Fibroblast of skin of abdomen (primary cell): ENCODE measurements at places on chromosomes 2 and 18.

- no peak for DNase-seq
Measured at GRCh38 chr2:169818241-169818640, 6.5 kb downstream of the METTL5 start.

- DNase-seq: no peak
Measured at GRCh38 chr2:239731998-239732665, 293.0 kb downstream of the NDUFA10 start.

- peak; percentile 90 for DNase-seq
Measured at GRCh38 chr18:10353791-10354190, 100.6 kb upstream of the APCDD1 start.

DNA sequence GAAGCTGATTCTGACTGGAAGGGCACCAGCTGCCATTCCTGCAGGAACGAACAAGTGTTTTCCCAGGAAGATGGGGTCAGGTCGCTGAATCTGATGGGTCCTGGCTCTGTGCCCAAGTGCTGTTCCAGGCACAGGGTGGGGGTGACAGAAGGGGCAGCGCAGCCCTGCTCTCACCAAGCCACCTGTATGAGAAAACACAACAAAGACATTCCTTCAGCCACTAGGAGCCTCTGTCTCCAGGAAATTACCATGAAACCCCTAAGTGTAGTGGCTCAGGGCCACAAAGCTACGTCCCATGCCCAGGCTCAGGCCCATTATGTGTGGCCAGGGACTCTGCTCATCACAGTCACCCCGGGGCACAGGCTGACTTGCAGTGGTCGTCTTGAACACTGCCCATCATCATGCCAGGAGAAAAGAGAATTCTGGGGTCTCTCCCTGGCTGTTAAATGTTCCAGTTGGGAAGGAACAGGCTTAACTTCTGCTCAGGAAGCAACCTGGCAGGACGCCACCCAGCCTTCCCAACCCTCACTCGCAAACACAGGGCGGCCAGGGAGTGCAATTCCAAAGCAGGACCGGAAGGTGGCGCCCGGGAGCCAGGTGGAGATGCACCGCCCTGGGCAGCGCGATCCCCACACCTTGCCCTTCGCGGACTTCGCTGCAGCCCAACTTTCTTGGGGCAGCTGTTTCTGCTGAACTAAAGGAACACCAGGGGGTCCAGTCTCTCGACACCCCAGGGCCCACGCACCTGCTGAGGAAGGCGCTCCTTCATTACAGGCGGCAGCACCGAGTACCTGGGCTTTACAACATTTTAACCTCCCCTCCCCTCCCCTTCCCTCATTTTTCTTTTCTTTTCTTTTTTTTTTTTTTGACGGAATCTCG, 11.0 kb upstream of the SFTPB start:
- peak; percentile 70 for DNase-seq

DNA sequence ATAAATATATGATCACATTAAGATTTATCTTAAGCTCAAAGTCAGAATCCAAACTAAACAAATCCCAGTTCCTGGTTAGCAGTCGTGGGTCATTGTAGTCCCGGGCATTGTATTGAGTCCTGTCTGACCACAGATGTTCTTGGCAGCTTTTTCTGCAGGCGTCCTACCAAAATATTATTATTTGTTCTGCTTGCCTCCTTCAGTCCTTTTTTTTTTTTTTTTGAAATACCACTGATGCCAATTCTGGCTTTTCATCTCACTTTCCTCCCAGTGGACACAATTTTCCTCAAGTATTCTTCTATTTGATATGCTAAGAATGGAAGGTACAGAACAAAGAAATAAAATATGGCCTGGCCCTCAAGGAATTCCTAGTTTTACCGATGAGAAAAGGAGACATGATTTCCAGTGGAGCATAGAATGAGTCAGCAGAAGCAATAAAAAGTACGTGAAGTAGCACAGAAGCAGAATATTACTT, 151.6 kb downstream of the CSRNP3 start:
- DNase-seq: no peak

- no peak for DNase-seq
Measured at GRCh38 chr18:47999801-48000248, 69.4 kb upstream of the SMAD2 start.

GRCh38 chr2:174952607-174953006, 52.6 kb downstream of the CHN1 start:
- peak; percentile 78 for DNase-seq
